ENCODE measurements at places on chromosomes 6 and 20.
A peak's percentile ranks its signal among the peaks of the same experiment; 100 is the strongest.

GRCh38 chr6:117465691-117466090, 16.8 kb upstream of the DCBLD1 start:
- no peak for DNase-seq

- no peak for DNase-seq
These were observed 49.8 kb upstream of the FANCE start for GRCh38 chr6:35402136-35402855.

DNA sequence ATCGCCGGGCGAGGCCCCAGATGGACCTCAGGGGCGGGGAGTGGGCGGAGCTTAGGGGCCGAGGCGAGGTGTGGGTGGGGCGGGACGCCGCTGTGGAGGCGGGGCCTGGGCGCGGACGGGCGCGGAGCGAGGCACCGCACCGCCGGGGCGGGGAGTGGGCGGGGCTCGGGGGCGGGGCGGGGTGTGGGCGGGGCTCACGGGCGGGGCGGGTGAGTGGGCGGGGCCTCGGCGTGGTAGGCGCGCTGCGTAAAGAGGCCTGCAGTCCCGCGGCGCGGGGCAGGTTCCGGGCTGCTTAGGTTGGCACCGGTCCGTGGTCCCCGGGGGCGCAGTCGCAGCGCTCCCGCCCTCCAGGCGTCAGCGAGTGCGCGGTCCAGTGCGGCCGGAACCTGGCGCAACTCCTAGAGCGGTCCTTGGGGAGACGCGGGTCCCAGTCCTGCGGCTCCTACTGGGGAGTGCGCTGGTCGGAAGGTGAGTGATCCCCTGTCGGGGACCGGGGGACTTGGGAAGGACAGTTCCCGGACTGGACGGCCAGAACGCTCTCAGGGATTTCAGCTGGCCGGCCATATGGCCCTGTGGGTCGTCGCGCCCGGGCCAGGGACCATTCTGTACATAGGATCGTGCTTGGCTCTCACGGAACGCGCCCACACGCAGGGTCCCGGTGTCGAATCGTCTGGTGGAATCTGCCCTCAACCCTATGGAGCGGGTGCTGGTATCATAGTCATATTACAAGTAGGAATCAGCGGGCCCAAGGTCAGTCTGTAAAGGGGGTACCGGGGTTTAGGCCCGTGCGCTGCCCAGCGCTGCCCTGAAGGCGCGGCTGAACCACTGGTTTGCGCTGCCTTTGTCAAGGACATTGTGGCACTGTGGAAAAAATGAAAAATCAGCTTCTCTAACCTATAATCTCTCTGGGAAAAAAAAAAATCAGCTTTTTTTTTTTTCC, at the start of gene NQO2:
TSS of gene NQO2 (plus strand) at position 277 of the 940 bp plus-strand sequence. CDS start 6,659 bp downstream, outside the sequence.
- peak; percentile 83 for DNase-seq

DNA sequence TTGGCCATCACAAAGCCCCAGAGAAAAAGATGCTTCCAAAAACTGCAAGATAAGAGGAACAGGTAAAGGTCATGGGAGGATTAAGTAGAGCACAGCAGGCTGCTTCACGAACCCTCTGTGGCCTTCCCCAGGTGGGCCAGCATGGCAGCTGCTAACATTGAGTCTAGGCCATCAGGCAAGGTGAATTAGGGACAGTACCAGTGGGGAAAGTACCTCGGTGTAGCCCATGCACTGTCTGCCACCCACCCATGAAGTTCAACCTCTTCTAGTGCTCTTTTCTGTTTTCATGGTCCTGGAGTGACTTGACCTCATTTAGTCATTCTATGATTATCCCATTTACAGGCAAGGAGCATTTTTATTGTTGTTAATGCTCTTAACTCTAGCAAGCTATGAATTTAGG, 108.6 kb upstream of the DUSP22 start:
- DNase-seq: no peak

DNA sequence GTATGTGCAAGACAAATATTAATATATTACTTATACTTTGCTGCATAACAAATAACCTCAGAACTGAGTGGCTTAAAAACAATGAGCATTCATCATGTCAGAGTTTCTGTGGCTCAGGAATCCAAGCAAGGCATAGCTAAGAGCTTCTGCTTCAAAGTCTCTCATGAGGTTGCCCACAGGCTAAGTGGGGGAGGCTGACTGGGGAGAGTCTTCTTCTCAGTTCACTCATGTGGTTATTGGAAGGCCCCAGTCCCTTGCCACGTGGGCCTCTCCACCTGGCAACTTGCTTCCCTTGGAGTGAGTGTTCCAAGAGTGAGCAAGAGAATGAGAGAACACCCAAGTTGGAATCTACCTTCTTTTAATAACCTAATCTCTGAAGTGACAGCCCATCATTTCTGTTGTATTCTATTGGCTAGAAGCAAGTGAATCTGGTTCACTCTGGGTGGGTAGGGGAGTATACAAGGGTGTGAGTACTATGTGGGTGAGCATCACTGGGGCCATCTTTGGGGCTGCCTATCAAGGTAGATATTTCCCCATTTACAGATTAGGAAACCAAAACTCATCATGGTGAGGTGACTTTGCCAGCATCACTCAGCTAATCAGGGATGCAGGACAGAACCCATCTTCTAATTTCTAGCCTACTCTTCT, 36.0 kb downstream of the DNAH8 start:
- DNase-seq: no peak

- DNase-seq: no peak
These were observed 38.6 kb downstream of the GHRH start for GRCh38 chr20:37223053-37223452.

- no peak for DNase-seq
These were observed 267.5 kb downstream of the OGFRL1 start for GRCh38 chr6:71556141-71556540.

- no peak for DNase-seq
These were observed 157.4 kb downstream of the PKHD1 start for GRCh38 chr6:51929934-51930574.

- DNase-seq: no peak
These were observed 107.4 kb downstream of the SCML4 start for GRCh38 chr6:107716688-107717089.

GRCh38 chr6:4953440-4953839, 50.4 kb downstream of the RPP40 start:
- DNase-seq: no peak

- no peak for DNase-seq
These were observed 212.6 kb upstream of the RSPO3 start for GRCh38 chr6:126905917-126906316.

GRCh38 chr20:4800676-4801449, 79.2 kb downstream of the PRND start:
- no peak for DNase-seq

- DNase-seq: no peak
These were observed 2.6 kb downstream of the FASTKD5 start for GRCh38 chr20:3156811-3157619.

DNA sequence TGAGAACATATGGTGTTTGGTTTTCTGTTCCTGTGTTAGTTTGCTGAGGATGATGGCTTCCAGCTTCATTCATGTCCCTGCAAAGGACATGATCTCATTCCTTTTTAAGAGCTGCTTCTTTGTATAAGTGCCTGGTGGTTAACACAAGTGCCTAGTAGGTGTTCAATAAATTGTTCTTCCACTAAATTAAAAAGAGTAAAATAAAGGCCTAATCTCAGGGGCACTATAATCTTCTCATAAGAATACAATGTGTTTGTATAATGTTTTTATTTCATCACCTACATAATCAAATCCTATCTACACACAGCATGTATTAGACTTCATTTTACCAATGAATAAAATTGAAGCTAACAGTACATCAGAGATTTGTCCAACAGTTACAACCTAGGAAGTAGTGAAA, 252.7 kb downstream of the KHDC1L start:
- peak; percentile 83 for DNase-seq

DNA sequence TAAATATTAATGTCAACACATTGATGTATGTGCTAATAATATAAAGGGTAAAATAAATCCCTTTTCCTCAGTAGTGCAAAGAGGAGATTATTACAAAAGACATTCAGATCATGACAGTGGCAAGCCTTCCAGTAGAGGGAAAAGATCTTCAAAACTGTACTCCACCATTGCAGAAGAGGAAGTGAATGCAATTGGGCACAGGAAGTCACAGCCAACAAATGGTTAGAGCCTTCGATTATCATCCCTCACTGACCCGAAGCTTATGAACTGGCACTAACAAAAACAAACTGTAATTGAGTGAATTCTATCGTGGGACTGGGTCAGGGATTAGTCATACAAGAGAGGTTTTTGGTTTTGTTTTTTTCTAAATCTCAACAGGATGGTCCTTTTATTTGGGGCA, 39.3 kb upstream of the SCGN start:
- no peak for DNase-seq

DNA sequence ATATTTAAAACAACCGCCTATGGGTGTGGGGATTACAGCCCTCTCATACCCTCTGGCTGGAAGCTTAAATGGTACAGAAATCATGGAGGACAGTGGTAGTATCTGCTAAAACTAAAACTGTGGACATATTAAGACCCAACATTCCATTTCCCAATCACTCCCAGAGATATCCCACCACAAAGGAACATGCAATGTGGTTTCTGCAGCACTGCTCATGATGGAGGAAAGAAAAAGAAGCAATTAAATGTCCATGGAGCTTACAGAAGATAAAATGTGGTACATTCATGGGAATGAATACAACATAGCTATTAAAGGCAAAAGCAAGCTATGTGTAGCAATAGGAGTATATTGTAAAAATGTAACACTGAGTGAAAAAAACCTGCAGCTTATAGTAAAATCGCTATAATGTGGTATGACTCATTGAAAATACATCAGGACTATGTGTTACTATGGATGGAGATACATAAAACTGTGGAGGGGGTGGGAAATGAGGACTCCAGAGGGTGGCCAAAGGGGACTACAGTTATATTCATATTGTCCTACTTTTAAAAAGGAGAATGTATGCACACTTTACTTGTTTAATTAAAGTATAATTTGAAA, 22.9 kb upstream of the NNAT start:
- no peak for DNase-seq

GRCh38 chr6:138198430-138199091, 19.7 kb downstream of the PBOV1 start:
- DNase-seq: no peak

- no peak for DNase-seq
These were observed 44.9 kb upstream of the KCNG1 start for GRCh38 chr20:51067792-51068191.

GRCh38 chr6:146965110-146965689, 239.0 kb upstream of the STXBP5 start:
- DNase-seq: no peak

DNA sequence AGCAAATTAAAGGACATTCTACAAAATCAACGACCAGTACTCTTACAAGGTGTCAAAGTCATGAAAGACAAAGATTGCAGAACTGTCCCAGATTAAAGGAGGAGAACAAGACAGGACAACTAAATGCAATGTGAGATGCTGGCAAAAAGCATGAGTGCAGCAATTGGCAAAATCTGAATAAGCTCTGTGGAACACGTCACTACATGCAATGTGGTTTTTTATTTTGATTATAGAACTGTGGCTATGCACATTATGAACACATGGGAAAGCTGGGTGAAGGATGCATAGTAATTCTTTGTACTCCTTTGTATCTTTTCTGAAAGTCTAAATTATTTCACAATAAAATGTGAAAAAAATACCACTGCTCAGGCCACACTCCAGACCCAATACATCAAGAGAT, 509.4 kb downstream of the KIF16B start:
- no peak for DNase-seq

DNA sequence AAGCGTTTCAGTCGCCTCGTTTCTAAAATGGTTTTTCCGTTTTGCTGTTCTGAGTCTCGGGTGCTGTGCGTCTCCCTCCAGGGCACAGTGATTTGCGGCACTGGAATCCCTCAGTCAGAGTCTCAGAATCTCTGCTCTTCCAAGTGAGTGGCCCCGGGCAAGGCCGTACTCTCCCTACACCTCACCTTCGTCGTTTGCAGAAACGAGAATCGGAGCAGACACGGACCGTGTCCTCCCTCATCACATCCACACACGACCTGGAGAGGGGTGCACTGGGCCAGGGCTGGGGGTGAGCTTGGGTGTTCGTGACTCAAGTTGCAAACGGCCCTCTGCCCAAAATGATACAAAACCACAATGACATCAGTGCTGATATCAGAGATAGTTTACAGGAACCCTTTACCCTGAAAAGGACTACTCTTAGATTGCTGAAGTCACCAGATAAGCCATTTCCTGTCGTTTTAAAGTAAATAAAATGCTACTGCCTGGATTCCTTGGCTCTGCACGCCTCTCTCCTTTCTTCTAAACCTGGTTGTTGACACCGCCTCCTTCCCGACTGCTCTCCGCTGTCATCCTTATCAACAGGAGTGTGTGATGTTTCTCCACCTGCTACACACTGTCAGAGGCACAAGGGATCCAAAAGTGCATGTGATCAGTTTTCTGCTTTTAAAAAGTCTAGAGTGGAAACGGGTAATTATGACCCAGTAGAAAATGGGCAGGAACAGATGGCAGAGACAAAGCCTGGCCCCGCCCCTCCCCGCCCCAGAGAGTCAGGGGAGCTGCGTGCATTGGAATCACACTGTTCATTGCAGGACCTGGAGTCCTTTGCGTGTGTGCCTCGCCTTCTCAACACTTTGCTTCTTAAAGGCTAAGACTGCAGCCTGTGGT, 38.4 kb downstream of the KIF25 start:
- peak; percentile 61 for DNase-seq

- DNase-seq: no peak
These were observed 4.7 kb downstream of the BCLAF1 start for GRCh38 chr6:136284909-136285308.

DNA sequence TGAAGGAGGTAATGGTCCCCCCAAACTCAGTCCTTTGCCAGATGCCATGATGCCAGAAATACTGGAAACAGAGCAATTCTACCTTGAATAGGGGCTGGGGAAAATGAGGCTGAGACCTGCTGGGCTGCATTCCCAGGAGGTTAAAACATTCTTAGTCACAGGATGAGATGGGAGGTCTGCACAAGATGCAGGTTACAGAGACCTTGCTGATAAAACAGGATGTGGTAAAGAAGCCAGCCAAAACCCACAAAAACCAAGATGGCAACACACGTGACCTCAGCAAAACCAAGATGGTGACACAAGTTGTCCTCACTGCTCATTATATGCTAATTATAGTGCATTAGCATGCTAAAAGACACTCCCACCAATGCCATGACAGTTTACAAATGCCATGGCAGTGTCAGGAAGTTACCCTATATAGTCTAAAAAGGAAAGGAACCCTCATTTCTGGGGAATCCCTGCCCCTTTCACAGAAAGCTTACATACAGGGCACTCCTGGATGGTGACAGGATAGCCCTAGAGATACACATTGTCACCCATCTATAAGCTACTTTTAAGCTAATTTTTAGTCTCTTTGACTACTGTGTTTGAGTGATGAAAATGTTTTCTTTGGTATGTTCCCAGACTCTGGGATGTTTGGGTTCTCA, 979.7 kb downstream of the TBC1D32 start:
- no peak for DNase-seq

GRCh38 chr20:1154691-1155090, 30.1 kb downstream of the TMEM74B start:
- DNase-seq: no peak

- DNase-seq: peak; percentile 13
These were observed 39.1 kb upstream of the AKIRIN2 start for GRCh38 chr6:87741001-87741650.

Measured in NCI-H774 (cell line).